Chondrocyte (in vitro differentiated cells): ENCODE measurements at places on chromosomes 6 and 20. TPM values are rescaled to one million over a fixed set of nuclear protein-coding genes. Genes with fewer than 3 reads are reported as not detected.
A peak's percentile ranks its signal among the peaks of the same experiment; 100 is the strongest.

The ZFP57 gene
- not detected in 3 replicates for total RNA-seq

DNA sequence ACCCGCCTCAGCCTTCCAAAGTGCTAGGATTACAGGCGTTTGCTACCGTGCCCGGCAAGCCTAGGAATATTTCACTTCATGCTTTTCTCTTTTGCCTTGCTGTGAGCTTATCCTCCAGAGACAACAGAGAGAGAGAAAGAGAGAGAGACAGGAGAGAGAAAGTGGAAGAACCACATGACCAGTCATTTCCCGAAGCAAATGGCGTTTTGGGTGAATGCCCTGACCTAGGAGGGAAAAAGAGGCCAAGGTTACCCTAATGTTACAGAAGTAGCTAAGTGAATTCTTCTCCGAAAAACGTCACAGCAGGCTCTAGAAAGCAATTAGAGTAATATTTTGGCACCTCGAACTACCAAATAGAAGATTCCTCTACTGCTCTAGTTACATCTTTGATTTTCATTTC is 9.1 kb downstream of the SGK1 start:
- no peak for DNase-seq

DNA sequence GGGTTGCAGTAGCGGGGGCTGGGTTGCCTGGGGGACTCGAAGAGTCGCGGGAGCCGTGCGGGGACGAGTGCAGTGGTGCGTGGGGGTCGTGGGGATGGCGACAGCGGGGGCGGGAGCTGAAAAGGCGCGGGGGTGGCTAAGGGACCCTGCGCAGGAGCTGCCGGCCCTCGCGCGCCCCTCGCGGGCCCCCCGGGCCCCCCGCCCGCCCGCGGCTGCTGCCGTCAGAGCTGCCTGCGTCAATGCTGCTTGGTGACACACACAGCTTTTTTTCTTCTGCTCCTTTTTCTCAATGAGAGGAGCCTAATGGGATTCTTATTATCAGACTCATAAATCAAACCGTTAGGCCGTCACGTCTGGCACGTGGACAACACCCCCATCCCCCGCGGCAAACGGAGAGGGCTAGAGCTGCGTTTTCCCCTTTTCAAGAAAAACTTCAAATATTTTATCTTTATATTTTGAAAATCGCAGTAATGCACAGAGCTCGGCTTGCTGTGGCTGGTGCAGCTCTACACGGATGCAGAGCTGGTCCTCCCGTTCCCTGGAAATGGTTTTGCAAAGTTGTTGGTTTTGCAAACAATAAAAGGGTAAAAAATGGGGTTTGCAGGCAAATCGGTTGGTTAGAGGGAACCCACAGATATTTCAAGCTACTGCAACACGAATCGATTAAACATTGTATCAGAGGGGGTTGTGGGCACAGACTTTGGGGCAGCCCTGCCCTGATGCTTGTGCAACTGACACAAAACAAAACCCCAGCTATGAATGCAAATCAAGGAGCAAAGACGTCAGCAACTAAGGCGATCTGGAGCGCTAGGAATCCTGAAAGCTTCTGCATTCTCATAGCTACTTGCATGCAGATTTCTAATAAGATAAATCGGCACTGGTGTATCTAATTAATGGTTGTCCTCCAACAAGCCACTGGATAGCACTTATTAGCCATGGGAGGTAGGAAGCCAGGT is 161.4 kb downstream of the TBXT start:
- peak; percentile 85 for DNase-seq

GRCh38 chr6:113924312-113924723 is 46.6 kb downstream of the HDAC2 start:
- no peak for DNase-seq

GRCh38 chr6:159077123-159077522 is 32.3 kb upstream of the TAGAP start:
- no peak for DNase-seq

DNA sequence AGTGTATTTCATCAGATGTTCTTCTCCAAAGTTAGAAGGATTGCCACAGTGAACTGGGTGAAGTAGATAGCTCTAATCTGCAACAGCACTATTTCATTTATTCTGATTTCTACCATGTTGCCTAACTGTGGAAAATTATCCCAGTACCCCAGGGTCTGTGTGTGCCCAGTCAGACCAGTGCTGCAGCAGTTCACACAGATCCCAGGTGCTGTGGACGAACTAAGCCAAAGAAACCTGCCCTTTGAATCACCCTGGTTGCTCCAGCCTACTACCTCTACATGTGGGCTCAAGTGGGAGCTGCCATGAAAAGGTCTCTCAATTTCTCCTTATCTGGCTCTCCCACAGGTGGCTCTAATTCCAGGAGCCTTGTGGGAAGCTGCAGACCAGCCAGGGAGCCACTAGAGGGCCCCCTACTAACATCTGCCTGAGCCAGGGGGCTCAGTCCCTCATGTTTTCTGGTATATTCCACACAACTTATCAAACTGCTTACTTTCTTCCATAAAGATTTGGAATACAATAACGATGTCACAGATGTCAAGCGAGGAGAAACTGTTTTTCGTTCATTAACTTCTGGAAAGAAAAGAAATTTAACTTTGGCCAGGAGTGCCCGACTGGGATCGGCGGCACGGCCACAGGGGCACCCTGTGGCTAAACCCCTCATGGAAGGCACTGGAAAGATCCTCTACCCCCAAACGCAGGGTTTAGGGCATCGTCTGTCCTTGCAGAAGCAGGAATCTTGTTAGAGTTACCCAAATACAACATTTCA is 31.6 kb upstream of the LY86 start:
- no peak for DNase-seq

DNA sequence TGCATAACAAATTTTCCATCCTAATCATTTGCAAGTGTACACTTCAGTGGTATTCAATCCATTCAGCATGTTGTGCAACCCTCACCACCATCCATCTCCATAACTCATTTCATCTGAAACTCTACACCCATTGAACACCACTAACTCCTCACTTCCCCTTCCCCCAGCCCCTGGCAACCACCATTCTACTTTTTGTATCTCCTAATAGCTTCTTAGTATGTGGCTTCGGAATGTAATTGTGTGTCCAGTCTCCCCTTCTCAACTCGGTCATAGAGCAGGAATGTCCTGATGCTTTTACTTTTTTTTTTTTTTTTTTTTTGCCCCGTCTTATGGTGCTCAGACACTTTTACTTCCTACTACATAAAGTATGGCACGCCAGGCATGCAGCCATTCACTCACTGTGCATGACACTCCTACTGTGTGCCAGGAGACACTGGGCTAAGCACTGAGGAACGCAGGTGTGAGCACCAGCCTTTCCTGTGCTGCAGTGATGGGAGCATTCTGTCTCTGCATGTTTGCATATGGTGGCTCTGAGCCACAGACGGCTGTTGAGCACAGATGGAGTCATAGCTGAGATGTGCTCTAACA is 15.3 kb downstream of the HCK start:
- DNase-seq = no peak

- no peak for DNase-seq
Measured at GRCh38 chr20:42549496-42549895, 640.2 kb downstream of the PTPRT start.

GRCh38 chr6:33699131-33699530 is 12.4 kb downstream of the UQCC2 start:
- peak; percentile 35 for DNase-seq

- DNase-seq = peak; percentile 41
Measured at GRCh38 chr20:44457016-44457415, 18.7 kb upstream of the TTPAL start.

DNA sequence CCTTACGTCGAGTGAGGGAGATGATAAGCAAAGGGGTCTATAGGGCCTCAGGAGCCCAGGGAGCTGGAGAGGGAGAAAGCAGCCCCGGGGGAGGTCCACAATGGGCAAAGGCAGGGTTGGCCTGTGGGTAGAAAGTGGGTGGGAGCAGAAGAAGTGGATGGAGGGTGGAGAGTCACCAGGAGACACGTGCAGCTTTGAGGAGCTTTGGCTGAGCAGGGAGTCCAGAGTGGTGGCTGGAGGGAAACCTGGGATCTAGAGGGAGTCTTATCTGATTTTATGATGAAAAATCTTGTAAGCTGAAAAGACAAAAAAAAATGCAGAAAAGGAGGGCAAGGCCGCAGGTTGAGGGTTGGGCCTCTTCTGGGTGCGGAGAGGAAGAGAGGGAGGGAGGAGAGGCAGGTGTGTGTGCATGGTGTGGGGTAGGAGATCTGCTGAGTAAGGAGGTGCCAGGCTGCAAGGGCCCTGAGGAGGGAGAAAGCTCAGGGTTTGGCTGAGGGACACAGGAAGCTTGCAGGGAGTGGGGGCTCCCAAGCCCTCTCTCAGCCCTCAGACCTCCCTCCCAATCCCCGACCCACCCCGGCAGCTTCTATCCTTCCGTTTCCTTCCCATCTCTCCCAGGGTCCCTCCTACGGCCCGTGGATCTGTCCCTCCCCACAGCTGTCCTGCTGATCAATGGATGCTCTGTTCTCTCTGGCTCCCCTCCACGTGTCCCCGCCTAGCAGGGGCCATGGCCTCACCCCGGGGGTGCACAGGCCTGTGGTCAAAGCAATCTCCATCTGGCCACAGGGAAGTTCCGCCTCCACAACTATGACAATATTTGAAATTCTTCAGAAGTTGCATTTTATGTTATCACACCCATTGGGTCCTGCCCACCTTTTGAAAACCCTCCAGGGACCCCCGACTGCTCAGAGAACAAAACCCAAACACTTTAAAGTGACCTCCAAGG is 17.1 kb upstream of the BPI start:
- peak; percentile 49 for DNase-seq

DNA sequence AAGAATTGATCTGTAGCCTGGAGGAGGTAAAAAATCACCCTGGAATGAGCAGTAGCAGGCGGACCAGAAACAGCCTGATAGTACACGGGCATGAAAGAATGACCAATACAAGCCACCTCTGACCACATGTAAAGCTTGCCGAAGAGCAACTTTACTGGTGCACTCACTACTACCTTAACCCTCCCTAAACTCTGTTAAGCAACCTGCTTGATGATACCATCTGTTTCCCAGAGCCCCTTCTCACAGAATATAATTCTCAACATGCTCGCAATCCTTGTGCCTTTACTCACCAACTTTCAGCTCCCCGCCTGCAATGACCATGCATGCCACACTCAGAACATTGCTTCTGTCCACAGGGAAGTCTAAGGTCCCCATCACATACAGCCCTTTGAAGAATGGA is 296.5 kb downstream of the PKHD1 start:
- no peak for DNase-seq

The HNF4A gene
- not detected in 3 replicates for total RNA-seq

GRCh38 chr6:132733814-132734213 is 20.0 kb upstream of the VNN1 start:
- DNase-seq = no peak

The SKIC2 gene
- total RNA-seq = 56.9 to 85.6 TPM (median 61.2 TPM) in 3 replicates

GRCh38 chr6:49730251-49730650 is 13.9 kb downstream of the CRISP3 start:
- no peak for DNase-seq

- DNase-seq = no peak
Measured at GRCh38 chr6:157200611-157201010, 122.7 kb downstream of the TMEM242 start.

The APOM gene
- 0.85 to 1.2 TPM in 2 of 3 replicates, not detected in the other for total RNA-seq

DNA sequence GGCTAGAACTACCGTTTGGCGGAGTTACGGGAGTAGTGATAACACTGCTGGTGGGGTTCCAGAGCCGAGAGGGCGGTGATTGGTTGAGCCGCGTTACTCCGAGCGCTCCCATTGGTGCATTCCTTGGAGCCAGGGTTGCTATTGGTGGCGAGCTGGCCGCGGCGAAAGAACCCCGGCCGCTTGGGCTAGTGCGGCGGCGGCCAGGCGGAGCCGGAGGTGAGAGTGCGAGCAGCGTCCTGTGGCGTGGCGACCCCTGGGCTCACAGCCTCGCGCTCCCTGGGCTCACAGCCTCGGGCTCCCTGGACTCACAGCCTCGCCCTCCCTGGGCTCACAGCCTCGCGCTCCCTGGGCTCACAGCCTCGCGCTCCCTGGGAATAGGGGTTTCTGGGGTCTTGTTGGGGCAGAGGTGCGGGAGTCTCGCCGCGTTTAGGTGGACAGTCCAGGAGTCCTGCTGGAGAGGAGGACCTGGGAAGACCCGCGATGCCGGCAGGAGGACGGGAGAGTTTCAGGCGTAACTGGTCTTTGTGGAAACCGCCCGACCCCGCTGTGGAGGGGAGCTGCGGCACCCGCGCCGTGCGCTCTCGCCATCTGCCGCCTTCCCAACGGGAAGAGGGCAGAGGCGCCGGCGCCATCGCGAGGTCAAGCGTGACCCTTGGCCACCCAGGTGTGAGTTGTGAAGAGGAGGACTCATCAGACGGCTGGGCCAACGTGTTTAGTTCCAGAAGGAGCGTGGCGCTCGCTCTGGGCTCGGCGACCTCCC is 12.2 kb downstream of the PRDM13 start:
- DNase-seq = no peak

GRCh38 chr20:25457886-25458680 is 50.6 kb downstream of the GINS1 start:
- DNase-seq = peak; percentile 79

GRCh38 chr20:57133926-57134650 is 132.4 kb downstream of the BMP7 start:
- no peak for DNase-seq

GRCh38 chr6:17630511-17631073 is 30.5 kb downstream of the FAM8A1 start:
- no peak for DNase-seq

DNA sequence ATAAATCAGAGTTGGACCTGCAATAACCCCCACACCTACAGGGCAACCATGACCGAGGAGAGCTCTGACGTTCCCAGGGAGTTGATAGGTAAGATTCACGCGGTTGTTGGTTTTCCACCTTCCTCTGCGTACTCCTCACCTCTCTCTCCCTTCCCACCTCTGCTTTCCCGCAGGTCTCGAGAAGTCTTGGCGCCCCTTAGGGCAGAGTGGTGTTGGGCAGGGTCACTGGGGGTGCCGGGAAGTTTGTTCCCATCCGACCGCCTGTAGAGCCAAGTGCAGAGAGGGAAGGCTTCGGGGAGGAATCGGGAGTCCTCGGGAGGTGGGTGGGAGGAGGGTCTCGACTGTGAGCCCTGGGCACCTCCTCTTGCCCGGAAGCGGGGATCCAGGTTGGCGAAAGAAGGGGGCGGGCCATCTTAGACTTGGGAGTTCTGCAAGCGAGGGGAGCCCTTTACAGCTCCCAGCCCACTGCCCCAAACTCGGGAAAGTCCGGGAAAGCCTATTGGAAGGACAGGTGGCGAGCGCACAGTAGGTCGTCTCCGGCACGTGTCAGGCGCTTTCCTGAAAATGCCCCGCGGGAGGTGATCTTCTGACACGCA is 672 bp downstream of the CARMIL1 start:
- DNase-seq = no peak

GRCh38 chr6:8492536-8493133 is 57.3 kb upstream of the SLC35B3 start:
- no peak for DNase-seq

The E2F1 gene
- 7.5 to 17.0 TPM (median 7.6 TPM) in 3 replicates for total RNA-seq

GRCh38 chr20:58664883-58665282 is 13.8 kb downstream of the STX16 start:
- no peak for DNase-seq

DNA sequence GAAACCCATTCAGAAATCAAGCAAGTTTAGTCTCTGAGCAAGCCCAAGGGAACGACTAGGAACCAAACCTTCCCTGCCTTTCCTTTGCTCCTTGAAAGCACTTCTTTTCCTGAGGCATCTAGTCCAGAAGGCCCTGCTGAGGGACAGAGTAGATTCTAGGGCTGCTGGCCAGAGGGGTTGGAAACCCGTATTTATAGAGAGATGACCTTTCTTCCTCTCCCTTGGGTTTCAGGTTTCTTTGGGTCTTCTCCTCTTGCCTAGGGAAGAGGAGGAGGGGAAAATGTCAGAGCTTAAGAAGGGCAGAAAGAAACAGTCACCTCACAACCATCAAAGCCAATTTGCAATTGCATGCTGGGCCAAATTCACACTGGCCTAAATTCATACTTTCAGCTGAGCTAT is 5.8 kb downstream of the APOBEC2 start:
- no peak for DNase-seq
